Keratinocyte (primary cell): ENCODE measurements at places on chromosomes 7 and 10.

GRCh38 chr10:102675011-102675665, 30.9 kb downstream of the TRIM8 start:
- DNase-seq: no peak

- no peak for DNase-seq
Observed at GRCh38 chr7:75915416-75916156, 631 bp downstream of the POR start.

DNA sequence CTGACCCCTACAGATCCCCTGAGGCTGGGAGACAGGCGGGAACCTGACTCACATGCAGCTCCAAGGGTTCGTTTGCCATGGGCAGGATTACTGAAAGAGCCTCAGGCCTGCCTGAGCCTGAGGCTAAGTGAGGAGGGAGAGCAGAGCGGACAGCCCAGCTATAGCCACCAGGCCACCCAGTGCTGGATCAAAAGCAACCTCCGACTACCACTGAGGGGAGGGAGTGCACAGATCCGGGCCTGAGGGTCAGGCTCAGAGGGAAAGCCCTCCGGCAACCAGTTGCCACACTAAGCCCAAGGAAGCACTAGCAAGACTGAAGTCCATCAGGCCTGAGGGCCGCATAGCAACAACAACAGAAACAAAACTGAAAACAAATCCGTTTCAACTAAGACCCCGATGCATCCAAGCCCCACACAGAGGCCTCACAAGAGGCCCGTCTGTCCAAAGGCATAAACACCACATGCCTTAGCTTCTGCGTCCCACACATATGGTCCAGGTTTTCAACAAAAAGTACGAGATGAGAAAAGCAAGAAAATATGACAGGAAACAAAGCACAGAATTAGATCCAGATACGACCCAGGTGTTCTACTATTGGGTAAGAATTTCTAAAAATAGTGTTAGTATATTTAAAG, 92.5 kb upstream of the VIPR2 start:
- DNase-seq: no peak

DNA sequence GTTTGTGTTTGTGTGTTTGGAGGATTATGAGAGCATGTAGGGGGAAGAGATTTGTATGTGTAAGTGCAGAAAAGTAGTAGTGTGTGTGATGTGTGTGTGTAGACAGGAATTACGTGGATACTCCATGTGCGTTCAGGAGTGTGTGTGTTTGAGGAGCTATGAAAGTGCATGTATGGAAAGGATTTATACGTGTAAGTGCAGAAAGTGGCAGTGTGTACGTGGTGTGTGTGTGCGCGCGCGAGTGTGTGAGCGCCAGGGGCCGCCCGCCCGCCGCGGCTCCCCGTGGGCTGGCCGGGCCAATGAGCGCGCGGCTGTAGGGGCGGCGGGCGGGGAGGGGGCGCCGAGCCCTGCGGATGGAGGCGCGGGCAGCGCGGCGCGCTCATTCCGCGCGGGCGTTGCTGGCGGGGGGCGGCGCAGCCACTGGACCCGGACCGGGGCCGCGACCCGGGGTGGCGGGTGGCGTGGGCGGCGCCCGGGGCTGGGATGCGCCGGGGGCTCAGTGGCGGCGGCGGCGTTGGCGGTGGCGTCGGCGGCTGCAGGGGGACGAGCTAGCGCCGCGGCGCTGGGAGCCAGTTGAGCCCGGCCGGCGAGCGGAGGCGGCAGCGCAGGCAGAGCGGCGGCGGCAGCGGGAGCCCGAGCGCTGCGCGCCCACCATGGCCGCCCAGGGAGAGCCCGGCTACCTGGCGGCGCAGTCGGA, at the start of gene BICC1:
BICC1 (plus strand) TSS at position 382 of the 697 bp plus-strand sequence; CDS start at position 654, 272 bp downstream.
- DNase-seq: no peak

DNA sequence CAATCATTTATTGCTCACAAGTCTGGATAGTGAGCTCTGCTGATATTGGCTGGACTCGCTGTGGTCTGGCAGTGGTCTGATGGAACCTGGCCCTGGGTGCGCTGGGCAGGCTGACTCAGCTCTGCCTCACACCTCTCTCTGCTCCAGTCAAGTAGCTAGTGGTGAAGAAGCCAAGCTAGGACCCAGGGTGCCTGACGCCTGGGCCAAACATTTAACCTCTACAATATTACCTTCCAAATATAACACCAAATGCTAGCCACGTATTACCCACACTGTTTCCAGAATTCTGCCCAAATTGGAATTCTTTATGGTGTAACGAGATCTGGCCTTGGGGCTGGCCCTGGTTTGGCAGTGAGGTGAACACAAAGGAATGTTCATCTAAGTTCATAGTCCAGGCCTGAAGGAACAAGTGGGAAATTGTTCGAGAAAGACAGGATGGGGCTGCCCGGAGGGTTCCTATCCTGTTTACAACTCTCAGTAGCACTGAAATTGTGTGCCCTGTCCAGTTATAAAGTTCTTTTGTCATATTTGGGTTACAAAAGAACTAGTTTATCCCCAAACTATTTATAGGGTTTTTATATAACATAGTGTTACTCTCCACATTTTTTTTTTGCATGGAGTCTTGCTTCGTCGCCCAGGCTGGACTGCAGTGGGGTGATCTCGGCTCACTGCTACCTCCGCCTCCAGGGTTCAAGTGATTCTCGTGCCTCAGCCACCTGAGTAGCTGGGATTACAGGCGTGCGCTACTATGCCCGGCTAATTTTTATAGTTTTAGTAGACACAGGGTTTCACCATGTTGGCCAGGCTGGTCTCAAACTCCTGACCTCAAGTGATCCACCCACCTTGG, 16.3 kb downstream of the OR2AE1 start:
- DNase-seq: no peak

- DNase-seq: no peak
Observed at GRCh38 chr7:94580601-94581000, 71.0 kb downstream of the CASD1 start.

DNA sequence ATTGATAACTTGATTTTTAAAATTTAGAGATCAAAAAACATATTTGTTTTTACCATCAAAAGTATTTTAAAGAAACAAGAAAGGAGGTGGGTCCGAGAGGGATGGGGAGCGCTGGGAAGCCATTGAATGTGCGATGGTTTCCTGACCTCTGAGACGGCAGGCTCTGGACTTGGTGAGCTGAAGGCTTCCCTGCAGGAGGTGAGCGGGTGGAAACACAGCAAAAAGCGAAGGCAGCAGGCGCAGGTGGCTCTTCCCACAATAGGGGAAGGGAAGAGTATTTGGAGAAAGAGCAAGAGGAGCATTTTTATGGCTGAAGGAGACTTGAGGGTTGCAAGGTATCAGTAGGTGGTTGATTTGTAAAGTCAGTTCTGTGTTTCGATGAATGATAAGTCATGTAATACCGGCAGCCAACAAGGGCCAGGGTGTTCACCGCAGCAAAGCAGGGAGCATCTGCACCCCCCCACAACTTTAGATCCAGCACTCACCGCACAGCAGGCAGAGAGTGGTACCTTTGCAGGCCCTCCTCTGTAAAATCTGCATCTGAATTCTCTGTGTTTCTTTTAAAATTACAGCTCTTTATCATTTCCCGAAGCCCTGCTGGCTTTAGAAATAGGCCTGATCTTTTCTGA, 10.5 kb downstream of the C10orf53 start:
- DNase-seq: no peak

GRCh38 chr10:32333849-32334248, 13.1 kb downstream of the EPC1 start:
- DNase-seq: no peak

GRCh38 chr10:25907261-25907660, 26.8 kb upstream of the MYO3A start:
- DNase-seq: no peak
